ENCODE measurements at places on chromosomes 11 and 22.

DNA sequence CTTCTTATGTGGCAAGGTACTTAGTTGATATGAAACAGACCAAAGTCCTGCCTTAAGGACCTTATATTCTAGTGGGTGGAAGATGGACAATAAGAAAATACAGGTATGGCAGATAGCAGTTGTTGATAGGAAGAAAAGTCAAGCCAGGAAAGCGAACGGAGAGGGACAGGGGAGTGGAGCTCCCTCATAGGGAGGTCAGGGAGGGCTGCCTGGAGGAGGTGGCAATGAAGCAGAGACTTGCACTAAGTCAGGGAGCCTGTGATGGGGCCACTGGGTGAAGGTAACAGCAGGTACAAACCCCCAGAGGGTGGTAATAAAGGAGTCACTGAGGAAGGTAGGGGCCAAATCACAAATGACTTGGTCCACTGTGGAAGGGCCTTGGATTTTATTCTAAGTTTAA, 65.3 kb downstream of the ABTB2 start:
- DNase-seq: no peak

DNA sequence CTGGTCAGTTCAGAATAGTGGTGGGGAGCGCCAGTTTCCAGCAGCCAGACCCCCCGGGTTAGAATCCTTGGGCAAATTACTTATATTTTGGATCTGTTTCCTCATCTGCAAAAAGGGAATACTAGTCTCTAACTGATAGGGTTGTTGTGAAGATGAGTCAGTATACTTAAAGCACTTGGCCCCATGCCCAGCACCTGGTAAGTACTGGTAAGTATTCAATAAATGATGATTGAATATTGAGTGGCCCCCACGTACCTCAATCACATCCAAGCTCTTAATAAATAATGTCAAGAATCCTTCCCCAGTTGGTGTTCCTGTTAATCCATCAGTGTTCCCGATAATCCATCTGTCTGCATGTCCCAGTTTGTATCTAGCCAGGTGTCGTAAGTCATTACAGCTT, 12.1 kb downstream of the ACP2 start:
- no peak for DNase-seq

GRCh38 chr11:44868021-44868420, 82.7 kb downstream of the TP53I11 start:
- DNase-seq: no peak

DNA sequence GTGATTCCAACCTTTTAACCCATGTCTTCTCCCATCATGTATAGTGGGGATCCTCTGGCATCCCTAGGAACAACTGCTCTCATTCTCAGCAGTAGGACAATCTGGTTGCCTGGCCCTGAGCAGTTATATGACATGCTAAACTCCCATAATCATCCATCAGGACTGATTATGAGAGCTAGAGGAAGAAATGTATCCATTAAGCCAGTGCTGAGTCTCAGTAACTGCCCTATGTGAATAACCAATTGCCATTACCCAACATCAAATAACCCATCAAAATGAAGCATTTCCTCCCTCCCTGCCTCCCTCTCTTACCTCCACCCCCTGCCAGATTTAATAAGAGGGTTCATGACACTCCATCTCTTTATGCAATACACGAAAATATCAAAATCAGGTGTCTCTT, 277.6 kb downstream of the NXPE2 start:
- no peak for DNase-seq

DNA sequence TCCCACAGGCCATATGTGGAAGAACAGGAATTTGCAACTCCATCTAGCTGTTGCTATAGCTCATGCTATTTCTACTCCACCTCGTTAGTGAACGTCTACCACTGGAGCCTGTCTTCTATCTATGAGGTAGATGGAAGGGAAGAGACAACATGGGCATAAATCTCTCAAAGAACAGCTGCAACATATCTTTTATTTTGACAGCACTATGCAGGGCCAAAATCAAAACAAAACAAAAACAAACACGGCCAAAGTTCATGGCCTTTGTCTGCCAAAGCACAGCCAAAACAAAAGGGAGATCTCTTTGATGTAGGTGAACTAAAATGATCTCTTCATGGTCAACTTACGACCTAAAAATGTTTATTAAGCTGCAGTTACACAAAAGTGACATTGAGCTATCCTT, 215.2 kb upstream of the MPPED2 start:
- no peak for DNase-seq

GRCh38 chr11:30956751-30957150, 370.6 kb upstream of the MPPED2 start:
- no peak for DNase-seq

GRCh38 chr11:15968461-15969130, 387.8 kb downstream of the SOX6 start:
- DNase-seq: no peak

DNA sequence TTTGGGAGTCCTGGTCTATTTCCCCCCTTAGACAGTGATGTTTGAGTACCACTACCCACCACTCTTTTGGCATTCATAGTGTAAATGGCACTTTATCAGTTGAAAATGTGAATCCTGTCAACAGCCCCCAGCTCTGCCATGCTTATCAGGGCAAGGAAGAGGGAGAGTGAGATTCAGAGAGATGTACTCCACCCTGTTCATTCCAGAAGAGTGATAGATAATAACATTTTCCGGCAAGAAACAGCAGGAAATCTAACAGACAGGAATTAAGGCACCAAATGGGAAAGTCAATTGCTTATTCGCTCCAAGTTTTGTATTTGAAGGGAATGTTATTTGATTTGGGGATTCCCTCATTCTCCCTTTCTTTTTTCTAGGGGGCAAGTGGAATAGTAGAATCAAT, 681.9 kb downstream of the NTM start:
- DNase-seq: no peak

DNA sequence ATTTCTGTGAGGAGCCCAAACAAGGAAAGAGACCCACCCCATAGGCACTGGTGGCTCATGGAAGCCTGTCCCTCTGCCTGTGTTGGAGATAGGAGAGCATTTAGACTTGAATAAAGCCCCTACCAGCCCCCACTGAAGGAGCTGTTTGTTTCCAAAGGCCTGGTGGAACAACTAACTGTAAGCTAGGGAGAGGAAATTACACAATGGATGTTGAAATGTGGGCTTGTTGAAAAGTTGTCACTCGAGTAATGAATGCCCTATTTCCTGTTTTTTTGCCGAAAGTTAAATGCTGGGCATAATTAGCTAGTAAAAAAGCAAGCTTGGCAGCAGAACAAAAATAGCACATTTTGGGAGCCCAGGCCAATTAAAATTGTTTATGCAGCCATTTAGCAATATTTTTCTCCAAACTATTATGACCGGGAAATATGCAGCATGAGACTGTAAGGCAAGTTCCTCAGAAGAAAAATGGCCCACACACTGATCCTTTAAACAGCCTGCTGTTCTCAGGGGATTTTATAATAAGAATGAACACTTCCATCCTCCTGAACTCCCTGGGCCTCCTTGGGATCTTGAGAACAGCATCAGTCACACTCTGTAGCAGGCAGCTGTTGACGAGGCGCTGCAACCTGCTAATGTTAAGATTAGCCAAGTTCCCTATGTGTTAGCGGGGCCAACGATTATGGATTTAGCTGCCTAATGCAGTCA, 38.6 kb upstream of the LMO2 start:
- no peak for DNase-seq

DNA sequence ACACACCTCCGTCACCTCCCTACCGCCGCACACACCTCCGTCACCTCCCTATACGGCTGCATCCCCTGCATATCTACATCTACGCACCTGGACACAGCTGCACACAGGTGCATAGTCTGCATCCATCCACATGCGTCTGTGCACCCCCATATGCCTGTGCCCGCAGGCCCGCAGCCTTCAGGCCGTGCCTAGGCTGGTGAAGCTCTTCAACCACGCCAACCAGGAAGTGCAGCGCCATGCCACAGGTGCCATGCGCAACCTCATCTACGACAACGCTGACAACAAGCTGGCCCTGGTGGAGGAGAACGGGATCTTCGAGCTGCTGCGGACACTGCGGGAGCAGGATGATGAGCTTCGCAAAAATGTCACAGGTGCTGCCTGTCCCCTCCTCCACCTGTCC, 4.8 kb downstream of the PKP3 start:
- DNase-seq: no peak

GRCh38 chr11:73095613-73096012, 46.5 kb downstream of the FCHSD2 start:
- no peak for DNase-seq

DNA sequence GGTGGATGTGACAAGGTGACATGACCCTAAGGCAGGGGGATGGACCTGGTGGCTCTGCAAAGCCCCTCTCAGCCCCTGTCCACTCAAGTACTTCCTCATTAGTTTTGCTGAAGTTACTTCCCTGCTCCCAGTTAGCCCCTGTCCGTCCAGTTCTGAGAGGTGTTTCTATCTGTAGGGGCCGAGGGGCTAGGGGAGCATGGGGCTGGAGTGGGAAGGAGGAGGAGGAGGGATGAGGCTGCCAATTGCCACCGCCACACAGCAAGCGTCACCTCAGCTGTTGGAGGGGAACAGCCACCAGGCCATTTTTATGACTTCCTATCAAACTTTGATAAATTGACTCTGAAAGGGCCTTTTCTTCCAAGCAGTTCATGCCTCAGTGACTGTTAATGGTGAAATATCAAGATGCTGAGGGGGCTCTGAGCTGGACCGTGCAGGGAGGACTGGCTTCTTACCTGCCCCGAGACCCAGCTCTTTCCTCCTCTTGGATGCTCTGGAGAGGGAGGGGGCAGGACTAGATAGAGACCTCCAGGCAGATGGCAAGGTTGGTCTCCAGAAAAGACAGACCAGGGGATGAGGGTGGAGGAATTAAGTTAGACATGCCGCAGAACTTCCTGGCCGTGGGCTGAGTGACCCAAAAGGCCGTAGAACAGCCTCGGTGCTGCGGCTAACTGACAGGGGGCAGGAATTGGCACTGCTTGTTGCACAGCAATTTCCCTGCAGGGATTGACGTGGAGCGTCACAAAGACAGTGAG, 137.0 kb downstream of the ST3GAL4 start:
- no peak for DNase-seq

DNA sequence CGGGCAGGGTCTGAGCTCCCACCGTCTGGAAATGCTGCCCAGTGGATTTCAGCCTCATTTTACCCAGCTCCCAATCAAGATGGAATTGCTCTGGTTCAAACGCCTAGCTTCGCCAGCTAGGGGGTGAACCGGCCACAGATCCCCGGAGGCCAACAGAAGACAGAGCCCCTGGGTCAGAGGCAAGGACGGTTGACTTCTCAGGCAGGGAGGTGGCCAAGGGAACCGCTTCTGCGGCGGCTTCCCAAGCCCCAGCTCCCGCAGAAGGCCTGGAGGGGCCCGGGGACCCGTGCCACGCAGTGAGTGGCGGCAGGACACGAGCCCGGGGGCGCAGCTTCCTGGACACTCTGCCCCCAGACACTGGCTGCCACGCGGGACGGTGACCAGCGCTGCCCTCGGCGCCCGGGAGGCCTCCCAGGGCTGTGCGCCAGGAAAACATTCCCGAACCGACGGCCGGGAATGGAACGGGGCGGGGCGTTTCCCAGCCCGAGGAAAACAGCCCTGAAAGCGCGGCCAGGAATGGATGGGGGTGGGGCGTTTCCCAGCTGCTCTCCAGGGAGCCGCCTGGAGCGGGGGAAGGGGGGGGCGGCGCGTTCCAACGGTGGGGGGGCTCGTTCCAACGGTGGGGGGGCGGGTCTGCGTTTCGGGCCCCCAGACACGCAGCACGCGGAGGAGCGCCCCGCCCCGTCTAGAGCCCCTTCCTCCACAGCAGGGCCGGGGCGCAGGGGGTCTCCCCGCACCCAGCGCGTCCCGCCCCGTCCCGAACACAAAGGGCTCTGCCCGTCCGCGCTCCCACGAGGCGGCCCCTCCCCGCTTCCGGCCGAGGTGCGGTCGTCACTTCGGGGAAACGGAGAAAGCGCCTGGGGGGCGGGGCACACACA, 13.5 kb upstream of the B4GALNT4 start:
- DNase-seq: peak; percentile 82

DNA sequence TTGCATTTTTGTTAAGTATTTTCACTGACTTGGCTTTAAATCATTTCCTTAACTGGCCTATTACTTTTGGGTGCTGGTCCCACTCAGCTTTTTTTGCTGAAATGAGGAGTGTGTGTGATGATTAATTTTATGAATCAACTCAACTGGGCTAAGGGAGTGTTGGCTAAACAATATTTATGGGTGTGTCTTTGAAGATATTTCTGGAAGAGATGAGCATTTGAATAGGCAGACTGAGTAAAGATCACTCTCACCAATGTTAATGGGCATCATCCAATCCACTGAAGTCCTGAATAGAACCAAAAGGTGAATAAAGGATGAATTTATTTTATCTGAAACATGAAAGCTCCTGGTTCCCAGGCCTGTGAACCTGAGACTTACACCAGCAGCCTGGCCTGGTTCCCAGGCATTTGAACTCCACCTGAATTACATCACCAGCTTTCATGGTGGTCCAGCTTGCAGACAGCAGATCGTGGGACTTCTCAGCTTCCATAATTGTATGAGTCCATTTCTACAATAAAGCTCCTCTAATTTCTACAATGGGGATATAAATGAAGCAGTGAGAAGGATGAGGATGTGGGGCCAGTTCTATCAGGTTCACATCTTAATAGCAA, 241.3 kb upstream of the ZC3H12C start:
- no peak for DNase-seq

DNA sequence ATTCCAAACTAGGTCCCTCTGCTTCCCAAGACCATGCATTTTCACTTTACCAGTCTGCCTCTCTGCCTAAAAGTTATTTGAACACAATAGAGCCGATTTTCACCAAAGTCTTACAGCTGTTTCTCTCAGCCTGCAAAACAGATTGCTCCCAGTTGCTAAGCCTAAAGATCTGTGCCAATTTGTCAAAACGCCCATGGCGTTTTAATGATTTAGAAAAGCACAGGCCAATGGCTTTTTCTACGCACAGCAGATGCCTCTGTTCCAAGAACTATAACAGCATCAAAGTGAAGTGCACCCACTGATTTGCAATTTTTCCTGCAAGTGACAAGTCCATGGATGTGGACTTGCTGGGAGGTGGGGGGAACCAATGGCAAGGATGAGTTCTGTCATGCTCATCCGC, 173.9 kb upstream of the SYN3 start:
- no peak for DNase-seq

DNA sequence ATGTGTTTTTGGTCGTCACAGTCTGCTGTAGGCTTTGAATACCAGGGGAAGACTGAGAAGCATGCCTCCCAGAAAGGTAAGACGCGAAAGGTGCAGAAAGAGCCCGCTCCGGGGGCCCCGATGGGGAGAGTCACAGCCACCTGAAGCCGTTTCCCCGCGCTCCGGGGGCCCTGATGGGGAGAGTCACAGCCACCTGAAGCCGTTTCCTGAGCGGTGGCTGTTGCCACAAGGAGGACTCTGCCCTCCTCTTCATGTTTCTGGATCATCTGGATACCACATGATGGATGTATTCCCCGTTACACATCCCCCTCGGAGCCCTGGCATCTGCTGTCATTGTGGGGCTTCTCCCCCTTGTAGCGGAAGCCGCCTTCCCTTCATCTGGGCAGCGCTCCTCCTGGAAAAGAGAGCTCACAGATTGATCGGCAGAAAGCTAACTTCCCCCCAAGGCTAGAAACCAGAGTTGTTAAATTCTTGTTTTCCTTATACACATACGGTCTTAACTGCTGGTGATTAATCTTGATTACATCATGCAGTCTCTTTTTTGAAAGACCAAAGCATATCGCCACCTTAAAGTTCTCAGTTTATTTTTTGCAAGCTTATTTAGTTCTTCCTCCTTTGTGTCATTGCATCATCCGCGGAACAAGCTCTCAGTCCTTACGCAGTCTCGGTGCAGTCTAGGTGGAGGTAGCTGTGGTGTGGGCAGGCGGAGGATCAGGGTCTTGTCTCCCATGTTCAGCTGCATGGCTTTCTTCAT, 17.5 kb downstream of the CTTN start:
- no peak for DNase-seq

All from activated CD4-positive, CD25-positive, alpha-beta regulatory T cell (primary cell).